ENCODE measurements at places on chromosomes 2 and 18.

DNA sequence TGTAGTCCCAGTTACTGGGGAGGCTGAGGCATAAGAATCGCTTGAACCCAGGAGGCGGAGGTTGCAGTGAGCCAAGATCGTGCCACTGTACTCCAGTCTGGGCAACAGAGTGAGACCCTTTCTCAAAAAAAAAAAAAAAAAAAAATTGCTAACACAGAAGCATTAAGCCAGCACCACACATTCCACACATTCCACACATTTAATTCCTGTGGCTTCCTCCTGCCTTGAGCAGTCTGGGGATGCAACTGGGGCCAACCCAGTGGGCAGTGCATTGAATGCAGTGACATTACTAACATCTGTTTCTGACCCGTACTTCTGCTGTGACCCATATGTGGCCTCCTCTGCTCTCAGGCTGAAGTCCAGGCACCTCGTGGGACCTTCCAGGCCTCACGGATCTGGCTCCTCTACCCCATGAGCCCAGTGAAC lies 107.0 kb downstream of the BCL2L11 start:
- no peak for DNase-seq

- DNase-seq = peak; percentile 72
These were observed at the start of gene FIGN for GRCh38 chr2:163735685-163736432. TSS of gene FIGN (minus strand) at chr2:163736008. CDS start at chr2:163734927, 1,081 bp downstream.

- no peak for DNase-seq
These were observed 40.4 kb downstream of the CDKL4 start for GRCh38 chr2:39203382-39203781.

GRCh38 chr2:223797037-223797436 lies 40.3 kb downstream of the AP1S3 start:
- no peak for DNase-seq

DNA sequence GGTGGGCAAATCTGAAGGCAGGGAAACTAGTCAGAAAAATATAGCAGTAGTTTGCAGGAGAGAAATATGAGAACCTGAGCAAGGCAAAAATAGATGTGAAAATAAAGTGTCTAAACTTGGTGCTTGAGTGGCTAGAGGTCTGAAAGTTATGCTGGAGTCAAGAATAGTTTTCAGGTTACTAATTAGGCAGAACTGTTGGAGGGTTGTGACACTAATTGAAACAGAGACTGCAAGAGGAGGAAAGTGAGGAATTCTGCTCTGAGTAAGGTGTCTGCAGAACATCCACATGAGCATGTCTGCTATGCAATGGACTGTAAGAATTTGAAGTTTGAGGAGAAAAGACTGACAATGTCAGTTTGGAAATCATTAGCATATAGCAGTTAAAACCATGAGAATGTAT lies 444.0 kb upstream of the LRRTM1 start:
- no peak for DNase-seq

- DNase-seq = no peak
These were observed 98.0 kb upstream of the ITGA6 start for GRCh38 chr2:172329416-172329773.
